Stimulated activated CD4-positive, alpha-beta T cell treated with anti-CD3 and anti-CD28 coated beads, Interleukin-1b, Interleukin-23, amount 100 ng/mL, for 4 hours (primary cell): ENCODE measurements at places on chromosomes 16 and 17.

DNA sequence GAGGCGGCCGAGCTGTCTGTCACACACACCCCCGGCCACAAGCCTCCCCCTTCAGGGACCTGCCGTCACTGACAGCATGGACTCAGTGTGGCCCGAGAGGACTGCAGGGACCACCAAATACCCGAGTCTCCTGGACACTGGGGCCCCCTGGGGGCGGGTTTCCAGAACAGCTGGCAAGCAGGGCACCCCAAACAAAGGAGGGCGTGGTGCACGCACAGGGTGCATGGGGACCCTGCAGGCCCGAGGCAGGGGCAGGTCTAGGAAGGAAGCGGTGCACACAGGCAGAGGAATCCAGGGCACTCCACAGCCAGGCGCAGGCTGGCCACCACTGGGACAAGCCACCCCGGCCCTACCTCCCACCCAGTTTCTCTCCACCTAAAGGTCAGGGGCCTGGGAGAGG is 28.7 kb upstream of the ENPP7 start:
- DNase-seq, result no peak

DNA sequence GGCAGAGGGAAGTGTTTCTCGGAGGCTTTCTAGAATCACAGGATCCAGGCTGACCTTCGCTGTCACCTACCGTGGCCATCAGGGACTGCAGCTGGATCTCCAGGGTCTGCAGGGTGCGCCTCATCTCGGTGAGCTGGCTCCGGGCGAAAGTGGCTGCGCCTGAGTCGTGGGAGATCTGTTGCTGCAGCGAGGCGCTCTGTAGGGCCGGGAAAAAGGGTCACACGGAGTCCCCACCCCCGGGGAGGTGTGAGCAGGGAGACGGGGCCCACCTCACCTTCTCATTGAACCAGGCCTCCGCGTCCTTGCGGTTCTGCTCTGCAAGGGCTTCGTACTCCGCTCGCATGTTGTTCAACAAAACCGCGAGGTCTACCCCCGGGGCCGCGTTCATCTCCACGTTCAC is 2.9 kb downstream of the KRT28 start:
- DNase-seq, result no peak

GRCh38 chr16:67277294-67277998 is 1.9 kb upstream of the PLEKHG4 start:
- no peak for DNase-seq

- DNase-seq, result no peak
Measured at GRCh38 chr16:8512941-8513624, 77.2 kb downstream of the TMEM114 start.

GRCh38 chr16:51151961-51152663 is 1.0 kb upstream of the SALL1 start:
- no peak for DNase-seq

GRCh38 chr17:38851434-38851833 is 2.1 kb downstream of the RPL23 start:
- no peak for DNase-seq

DNA sequence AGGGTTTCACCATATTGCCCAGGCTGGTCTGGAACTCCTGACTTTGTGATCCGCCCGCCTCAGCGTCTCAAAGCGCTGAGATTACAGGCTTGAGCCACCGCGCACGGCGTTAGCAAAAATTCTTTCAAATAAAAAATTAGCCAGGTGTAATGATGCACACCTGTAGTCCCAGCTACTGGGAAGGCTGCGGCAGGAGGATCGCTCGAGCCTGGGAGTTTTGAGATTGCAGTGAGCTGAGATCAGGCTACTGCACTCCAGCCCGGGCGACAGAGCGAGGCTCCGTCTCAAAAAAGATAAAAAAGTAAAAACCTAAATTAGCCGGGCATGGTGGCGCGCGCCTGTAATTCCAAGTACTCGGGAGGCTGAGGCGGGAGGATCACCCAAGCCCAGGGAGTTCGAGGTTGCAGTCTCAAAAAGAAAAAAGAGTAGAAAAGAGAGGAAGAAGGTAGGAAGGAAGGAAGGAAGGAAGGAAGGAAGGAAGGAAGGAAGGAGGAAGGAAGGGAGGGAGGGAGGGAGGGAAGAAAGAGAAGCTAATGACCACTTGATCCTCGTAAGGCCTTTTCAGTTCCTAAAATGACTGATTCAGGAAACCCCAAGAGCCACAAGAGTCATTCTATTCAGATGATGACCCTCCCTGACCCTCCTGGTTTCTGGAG is 59.2 kb downstream of the SRL start:
- DNase-seq, result no peak

GRCh38 chr17:28698253-28698941 is 13.3 kb downstream of the PROCA1 start:
- no peak for DNase-seq

- DNase-seq, result no peak
Measured at GRCh38 chr17:40553694-40554534, 11.4 kb downstream of the CCR7 start.

DNA sequence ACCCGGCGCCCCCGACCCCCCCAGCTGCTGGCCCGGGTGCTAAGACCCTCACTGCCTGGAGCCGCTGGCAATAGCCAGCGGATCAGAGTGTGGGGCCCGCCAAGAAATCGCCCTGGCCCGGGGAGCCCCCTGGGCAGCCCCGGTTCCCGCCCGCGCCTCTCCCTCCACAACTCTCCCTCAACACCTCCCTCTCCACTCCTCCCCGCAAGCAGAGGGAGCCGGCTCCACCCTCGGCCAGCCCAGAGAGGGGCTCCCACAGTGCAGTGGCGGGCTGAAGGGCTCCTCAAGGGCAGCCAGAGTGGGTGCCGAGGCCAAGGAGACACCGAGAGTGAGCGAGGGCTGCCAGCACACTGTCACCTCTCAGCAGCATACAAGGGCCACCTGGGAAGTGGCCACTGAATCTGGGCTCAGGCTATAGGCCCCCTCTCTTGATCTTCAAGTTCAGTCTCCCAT is 385.5 kb downstream of the SEC14L1 start:
- DNase-seq, result no peak

GRCh38 chr17:8063761-8064534 is 23.6 kb downstream of the ALOX12B start:
- no peak for DNase-seq

DNA sequence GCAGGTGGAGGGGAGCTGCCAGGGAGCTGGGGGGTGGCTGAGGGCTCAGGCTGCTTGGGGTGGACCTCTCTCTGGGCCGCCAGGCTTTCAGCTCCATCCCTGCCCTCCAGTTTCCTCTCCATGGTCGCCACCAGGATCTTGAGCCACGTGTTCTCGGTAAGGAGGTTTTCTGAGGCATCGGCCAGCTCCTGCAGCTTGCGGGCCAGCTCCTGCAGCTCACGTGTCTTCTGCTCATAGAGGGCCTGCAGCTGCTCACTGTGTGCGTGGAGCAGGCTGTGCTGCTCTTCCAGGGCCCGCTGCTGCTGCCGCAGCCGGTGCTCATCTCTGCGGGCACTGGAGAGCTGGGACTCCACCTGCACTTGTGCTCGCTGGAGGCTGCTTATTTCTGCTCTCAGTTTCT is 11.0 kb downstream of the SNN start:
- no peak for DNase-seq

GRCh38 chr16:4184038-4184702 is 57.7 kb downstream of the SRL start:
- no peak for DNase-seq

GRCh38 chr17:40319651-40320540 is 10.9 kb downstream of the RARA start:
- peak; percentile 65 for DNase-seq

DNA sequence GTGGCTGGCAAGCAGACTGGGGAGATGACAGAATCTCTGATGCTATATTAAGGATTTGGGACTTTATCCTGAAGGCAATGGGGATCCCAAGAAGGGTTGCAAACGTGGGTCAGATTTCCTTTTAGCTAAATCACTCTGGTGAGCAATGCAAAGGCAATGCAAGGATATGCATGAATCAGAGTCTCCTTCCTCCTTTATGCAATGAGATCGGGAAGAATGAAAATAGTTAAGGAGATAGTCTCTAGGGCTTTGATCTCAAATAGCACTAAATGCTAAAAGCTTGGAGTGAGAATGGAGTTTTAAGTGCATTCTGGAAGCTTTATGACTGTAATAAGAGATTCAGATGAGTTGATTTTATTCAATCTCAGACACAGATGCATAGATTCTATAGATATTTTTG is 27.2 kb upstream of the SHISA9 start:
- no peak for DNase-seq

- no peak for DNase-seq
Measured at GRCh38 chr17:79836972-79837887, 2.0 kb downstream of the CBX4 start.

GRCh38 chr16:79303959-79304387 is 296.6 kb downstream of the MAF start:
- DNase-seq, result no peak

DNA sequence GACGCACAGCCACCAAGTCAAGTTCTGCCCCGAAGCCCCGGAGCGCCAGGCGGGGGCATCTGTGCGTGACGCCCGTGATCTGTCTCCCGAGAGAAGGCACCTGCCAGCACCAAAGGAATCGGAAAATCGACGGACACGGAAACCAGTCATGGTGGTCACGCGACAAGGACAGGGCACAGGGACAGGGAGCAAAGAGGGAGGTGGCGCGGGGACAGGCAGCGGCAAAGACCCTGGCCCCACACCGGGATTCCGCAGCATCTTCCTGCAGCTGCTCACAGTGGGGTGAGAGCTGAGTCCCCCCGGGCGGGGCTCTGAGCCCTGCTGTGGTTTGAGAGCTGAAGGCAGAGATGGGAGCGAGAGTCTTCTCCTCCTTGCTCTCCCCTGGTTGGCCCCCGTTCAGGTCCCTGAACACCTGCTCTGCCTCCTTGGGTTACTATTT is 56.4 kb downstream of the ABR start:
- DNase-seq, result no peak

- no peak for DNase-seq
Measured at GRCh38 chr17:77877036-77877435, 81.5 kb upstream of the TNRC6C start.

DNA sequence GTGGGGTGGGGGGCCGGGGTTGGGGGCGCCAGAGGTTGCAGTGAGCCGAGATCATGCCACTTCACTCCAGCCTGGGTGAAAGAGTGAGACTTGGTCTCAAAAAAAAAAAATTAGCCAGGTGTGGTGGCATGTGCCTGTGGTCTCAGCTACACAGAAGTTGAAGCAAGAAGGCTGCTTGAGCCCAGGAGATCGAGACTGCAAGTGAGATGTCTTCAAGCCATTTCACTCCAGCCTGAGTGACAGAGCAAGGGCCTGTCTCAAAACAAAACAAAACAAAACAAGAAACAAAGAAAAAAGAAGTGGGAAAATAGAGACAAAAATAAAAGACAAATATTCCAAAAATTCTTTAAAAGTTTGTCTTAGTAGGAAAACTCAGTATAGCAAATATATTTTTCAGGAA is 135.1 kb upstream of the CORO6 start:
- DNase-seq, result no peak

DNA sequence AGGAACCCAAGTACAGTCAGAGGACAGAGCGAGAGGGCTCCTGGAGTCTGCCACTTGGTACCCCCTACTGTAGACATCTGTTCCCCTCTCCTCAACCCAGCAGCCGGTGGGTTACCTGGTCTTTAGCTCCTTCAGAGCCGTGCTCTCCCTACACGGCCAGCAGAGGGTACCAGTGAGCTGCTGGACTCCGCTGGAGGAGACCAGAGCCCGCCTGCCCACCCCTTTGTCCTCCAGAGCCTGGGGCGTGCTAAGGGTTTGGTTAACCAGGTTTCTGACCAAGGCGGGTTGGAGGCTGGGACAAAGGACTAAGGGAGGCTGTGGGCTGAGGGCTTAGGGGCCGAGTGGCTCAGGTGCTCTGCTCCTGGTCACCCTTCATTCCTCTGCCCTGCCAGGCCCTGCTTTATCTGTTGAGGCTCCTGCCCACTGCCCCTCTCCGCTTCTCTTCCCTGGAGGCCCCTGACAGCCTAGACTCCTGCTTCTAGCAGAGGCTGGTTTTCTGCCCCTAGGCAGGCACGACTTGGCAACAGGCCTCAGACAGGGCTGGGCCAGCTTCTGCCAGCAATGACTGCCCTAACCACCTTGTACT is 2.7 kb upstream of the HSD11B2 start:
- peak; percentile 47 for DNase-seq

DNA sequence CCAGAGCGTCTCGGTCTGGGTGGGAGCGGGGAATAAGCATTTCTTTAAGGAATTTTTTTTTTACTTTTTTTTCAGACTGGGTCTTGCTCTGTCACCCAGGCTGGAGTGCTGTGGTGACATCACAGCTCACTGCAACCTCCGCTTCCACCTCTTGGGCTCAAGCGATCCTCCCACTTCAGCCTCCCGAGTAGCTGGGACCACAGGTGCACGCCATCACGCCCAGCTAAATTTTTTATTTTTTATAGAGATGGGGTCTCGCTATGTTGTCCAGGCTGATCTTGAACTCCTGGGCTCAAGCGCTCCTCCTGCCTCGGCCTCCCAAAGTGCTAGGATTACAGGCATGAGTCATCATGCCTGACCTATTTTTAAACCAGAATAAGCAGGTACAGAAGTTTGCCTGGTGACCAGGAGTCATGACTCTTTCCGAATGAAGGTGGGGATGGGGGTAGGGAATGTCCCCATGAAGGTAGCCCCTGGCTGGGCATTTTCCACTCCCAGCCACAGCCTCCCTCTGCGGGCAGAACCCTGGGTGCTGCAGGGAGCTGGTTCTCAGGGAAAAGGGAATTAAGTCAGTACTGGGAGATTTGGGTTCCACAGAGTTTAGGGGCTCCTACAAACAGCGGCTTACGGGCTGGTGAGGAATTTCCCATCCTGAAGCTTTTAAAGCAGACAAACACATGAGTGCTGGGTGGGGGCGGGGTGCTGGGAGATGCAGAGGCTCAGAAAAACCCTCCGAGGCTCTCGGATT is 48.3 kb downstream of the TBC1D16 start:
- no peak for DNase-seq

DNA sequence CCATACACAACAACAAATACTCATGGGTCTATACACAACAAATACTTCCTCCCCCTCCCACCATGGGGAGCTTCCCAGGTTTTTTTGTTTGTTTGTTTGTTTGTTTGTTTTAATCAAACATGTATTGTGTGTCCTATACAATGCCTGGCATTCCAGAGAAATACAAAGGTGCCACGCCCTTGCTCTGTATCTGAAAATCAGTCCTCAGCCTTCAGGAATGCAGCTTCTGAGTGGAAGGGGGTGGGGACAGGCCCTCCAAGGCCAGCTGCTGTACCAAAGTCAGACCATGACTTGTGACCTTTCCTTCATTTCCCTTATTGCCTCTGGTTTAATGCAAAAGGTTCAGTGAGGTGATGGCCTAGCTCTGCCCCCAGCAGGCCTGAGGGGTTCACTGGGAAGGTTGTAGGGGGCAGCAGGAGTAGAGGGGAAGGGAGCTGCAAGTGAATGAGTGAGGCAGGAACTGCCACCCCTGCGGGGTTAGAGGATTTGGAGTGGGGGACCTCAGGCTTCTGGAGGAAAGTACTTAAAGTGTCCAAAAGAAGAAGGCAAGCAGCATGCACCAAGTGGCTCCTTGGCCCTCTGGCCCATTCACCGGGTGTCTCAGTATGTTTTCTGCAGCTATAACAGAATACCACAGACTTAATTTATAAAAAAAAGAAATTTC is 105.2 kb downstream of the CLEC16A start:
- DNase-seq, result no peak
